ENCODE measurements at places on chromosomes 16 and 17.

GRCh38 chr17:64494121-64494520 lies 2.7 kb downstream of the POLG2 start:
- H3K4me3 ChIP-seq: peak overlapping the region; percentile 98
- peaks cover 3% of the 10 kb centered on the region for H3K27me3 ChIP-seq
- H3K4me1 ChIP-seq: peaks cover 51% of the 10 kb centered on the region

- H3K27me3 ChIP-seq: peaks cover 4% of the 10 kb centered on the region
- no peak overlapping the region for H3K4me3 ChIP-seq
- DNase-seq: no peak
- no peaks in the 10 kb centered on the region for H3K36me3 ChIP-seq
- H3K27ac ChIP-seq: no peak overlapping the region
- no peaks in the 10 kb centered on the region for H3K4me1 ChIP-seq
Observed at GRCh38 chr17:15303851-15304250, 37.5 kb downstream of the TEKT3 start.

- H3K36me3 ChIP-seq: peaks cover 21% of the 10 kb centered on the region
- peaks cover 62% of the 10 kb centered on the region for H3K27me3 ChIP-seq
- H3K4me3 ChIP-seq: peak overlapping the region; percentile 69
- DNase-seq: peak; percentile 72
- H3K27ac ChIP-seq: no peak overlapping the region
Observed at GRCh38 chr16:67177743-67178699, 5.7 kb downstream of the MATCAP1 start.

GRCh38 chr17:71866095-71866494 lies 254.7 kb upstream of the SOX9 start:
- no peaks in the 10 kb centered on the region for H3K36me3 ChIP-seq
- H3K4me1 ChIP-seq: peaks cover 14% of the 10 kb centered on the region
- DNase-seq: no peak
- no peak overlapping the region for H3K4me3 ChIP-seq
- H3K27me3 ChIP-seq: peaks cover 15% of the 10 kb centered on the region

DNA sequence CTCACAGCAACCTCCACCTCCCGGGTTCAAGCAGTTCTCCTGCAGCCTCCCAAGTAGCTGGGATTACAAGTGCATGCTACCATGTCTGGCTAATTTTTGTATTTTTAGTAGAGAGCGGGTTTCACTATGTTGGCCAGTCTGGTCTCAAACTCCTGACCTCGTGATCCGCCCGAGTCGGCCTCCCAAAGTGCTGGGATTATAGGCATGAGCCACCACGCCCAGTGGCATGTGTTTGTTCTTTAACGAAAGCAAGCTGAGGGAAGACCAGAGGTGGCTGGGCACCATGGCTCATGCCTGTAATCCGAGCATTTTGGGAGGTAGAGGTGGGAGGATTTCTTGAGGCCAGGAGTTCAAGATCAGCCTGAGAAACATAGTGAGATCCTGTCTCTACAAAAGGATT lies 18.1 kb downstream of the TNFRSF13B start:
- peaks cover under 1% of the 10 kb centered on the region for H3K36me3 ChIP-seq
- H3K27ac ChIP-seq: no peak overlapping the region
- peaks cover 13% of the 10 kb centered on the region for H3K4me1 ChIP-seq
- no peak overlapping the region for H3K4me3 ChIP-seq
- no peak for DNase-seq
- H3K27me3 ChIP-seq: peaks cover 22% of the 10 kb centered on the region

DNA sequence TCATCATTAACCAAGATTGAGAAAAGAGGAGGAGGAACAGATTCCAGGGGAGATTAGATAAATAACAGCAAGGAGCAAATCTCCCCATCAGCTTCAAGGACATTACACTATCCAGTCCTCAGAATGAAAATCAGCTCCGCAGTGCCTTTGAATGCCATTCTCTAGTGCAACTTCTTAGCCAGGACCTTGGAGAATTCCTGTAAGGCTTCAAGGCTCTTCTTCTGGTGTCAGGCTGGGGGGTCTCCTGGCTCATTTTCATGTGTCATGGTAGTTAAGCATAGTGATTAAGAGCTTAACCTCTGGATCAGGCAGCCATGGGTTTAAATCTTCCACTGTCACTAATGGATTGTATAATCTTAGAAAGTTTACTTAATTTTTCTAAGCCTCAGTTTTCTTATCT lies 137.3 kb upstream of the CCL2 start:
- H3K27me3 ChIP-seq: peaks cover 16% of the 10 kb centered on the region
- no peak overlapping the region for H3K4me3 ChIP-seq
- H3K27ac ChIP-seq: no peak overlapping the region
- DNase-seq: no peak

- H3K4me1 ChIP-seq: peaks cover 69% of the 10 kb centered on the region
- H3K4me3 ChIP-seq: peak overlapping the region; percentile 91
- peak; percentile 59 for DNase-seq
- H3K36me3 ChIP-seq: peaks cover 9% of the 10 kb centered on the region
- peak overlapping the region; percentile 95 for H3K27ac ChIP-seq
Observed at GRCh38 chr17:1561420-1562175, 994 bp downstream of the PITPNA start.
